ENCODE measurements at places on chromosomes 4 and X. TPM values are rescaled to one million over a fixed set of nuclear protein-coding genes. Genes with fewer than 3 reads are reported as not detected.

DNA sequence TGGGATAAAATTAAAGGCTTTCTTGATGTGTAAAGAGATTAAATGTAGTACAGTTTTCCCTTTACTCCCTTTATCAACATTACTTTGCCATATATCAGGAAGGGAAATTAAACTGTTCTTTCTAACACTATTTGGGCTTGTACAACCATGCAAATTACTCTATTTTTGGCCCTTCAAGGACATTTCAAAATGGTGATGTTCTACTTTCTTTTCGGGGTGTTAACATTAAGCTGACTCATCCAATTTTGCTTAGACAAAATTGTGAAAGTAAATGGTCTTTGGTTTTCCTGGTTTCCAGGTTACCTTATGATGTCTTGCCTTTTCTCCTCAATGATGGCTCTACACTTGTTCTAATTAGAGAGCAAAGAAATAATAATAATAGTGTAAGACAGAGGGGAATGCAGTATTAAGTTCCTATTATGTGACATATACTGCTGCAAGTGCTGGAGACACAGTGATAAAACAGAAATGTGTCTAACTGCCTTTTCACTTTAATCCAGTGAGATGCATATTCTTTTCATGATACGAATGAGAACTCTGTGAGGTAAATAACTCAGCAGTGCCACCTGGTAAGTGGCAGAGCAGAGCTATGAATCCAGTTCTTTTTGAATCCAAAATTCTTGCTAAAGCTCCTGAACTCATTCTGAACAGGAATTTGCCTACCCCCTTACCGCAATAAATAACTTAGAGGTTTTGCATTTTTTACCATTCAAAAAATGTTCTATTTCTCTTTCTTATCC is 35.7 kb upstream of the PDE5A start:
- DNase-seq = no peak

GRCh38 chrX:47637546-47638195 is 7.9 kb upstream of the CFP start:
- DNase-seq = no peak

DNA sequence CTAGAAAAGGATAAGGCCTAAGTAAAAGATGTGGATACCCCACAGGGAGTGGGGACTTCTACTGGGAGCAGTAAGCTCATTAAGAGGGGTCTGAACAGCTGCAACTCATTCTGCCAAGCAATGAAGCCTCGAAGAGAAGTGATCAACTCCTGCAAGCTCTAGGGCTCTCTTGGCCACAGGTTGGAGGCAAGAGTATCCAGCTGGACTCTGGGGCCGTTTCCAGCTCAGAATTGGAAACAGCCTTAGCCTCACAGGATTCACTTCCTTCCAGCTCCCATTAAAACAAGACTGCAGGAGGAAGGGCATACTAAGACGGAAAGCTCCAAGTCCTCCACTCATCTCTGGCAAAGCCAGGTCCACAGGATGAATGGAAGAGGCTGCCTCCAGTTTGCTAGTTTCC is 126.3 kb downstream of the ATG4A start:
- DNase-seq = no peak

DNA sequence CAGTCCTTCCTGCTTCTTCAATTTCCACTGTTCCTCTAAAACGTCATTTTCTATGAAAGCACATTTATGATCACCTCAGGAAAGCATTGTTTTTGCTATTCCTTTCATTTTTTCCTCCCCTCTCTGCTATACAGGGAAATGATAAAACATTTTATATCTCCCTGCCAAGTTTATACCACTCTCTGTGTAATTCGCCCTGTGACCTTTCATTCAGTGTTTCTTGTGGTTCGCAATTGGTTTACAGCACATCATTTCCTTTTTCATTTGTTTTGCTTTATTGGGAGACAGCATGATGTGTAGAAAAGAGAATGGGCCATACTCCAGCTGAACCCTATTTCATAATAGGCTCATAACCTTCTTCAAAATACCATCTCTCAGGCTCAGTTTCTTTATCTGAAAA is 99.9 kb upstream of the RAPGEF2 start:
- DNase-seq = no peak

- no peak for DNase-seq
Measured at GRCh38 chr4:67375291-67375690, 170.0 kb downstream of the CENPC start.

DNA sequence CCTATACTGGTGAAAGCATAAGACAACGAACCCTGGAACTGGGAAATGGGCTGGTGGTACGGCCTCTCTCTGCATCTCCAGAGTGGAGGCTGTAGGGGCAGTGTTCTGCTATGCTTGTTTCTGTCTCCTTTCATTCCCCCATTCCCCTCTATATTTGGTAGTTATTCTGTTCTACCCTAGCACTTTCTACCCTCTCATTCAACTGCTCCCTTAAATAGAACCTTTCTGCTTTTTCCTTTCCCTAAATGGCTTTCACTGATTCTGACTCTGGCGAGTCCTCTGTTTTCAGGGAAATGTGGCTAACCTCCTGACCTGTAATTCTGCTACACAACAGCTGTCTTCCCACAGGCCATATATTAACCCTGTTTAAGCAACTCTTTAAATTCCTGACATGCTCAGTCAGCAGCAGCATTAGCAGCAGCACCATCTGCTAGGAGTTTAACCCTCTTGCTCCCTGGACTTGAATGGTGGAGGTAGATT is 94.2 kb downstream of the CXCL13 start:
- DNase-seq = peak; percentile 71

DNA sequence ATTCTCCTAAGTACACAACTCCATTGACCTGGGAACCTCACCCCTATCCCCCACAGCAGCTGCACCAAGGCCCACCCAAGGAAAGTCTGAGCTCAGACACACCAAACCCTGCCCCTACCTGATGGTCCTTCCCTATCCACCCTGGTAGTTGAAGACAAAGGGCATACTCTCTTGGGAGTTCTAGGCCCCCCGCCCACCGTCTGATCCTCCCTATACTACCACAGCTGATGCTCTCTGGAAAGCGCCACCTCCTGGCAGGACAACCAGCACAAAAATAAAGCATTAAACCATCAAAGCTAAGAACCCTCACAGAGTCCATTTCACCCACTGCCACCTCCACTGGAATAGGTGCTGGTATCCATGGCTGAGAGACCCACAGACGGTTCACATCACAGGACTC is 83.6 kb downstream of the ANAPC10 start:
- no peak for DNase-seq

DNA sequence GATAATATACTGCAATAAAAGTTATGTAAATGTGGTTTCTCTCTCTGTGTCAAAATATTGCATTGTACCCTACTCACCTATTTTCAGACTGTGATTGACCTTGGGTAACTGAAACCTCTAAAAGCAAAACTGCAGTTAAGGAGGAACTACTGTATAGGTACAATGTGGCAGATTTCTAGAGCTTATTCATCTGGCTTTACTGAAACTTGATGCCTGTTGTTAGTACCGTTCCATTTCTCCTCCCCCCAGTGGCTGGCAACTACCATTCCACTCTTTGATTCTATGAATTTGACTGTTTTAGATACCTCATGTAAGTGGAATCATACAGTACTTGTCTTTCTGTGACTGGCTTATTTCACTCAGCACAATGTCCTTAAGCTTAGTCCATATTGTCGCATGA is 61.9 kb downstream of the HOPX start:
- DNase-seq = no peak

- DNase-seq = no peak
Measured at GRCh38 chr4:8727546-8728510, 135.3 kb downstream of the CPZ start.

The GCNA gene
- total RNA-seq = 2.8 TPM

The PLAC1 gene
- total RNA-seq = 1.9 TPM

The COL25A1 gene
- total RNA-seq = not detected
